ENCODE measurements at places on chromosomes 7 and 10.
A peak's percentile ranks its signal among the peaks of the same experiment; 100 is the strongest.

DNA sequence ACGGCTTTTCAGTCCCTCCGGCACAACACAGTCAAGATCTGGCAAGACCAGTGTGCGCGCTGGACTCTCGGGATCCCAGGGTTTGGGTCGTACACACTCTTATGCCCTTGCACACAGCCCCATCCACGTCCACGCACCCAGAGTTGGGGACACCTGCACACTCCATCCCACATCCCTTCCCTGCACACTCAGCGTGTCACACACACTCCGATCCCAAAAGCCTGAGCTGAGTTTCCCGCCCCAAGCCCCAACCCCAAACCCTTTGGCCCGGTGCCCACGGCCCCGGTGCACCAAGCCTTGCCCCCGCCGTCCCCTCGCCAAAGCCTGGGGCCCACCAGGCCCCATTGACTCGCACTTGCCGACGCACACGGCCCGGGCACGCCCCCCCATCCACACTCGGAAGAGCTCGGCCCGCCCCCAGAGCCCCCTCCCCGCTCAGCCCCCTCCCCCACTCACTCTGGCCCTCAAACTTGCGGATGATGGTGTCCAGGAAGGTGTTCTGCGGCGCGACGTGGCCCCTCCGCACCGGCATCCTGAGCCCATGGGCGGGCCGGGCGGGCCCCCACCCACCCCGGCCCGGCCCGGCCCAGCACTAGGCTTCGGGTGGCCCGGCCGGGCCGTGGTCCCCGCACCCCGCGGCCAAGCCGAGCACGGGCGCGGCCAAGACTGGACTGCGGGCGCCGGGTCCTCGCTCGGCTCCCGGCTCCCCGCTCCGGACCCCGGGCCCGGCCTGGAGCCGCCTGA, 567 bp downstream of the KCNH2 start:
- DNase-seq, result no peak

- peak; percentile 79 for DNase-seq
These were observed 80.7 kb upstream of the RPA3 start for GRCh38 chr7:7799138-7799537.

DNA sequence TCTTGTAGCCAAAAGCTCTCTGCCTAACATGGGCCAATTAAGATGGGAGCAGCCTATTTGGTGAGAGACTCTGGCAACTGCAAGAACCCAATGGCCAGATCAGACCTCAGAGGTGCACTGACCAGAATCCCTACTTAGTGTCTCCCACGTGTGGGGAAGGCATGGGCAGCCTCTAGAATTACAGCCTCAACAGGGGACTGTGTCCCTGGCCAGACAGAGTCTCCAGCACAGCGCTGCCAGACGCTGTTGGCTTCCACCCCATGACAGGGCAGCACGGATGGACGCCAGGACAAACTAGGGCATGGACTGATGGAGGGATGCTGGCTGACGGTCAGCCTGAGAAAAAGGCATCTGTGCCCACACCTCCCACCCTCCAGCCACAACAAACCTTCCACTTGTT, 729.3 kb upstream of the AUTS2 start:
- no peak for DNase-seq

GRCh38 chr7:24411226-24411625, 127.2 kb downstream of the NPY start:
- DNase-seq, result no peak

GRCh38 chr10:20041931-20042330, 225.7 kb downstream of the PLXDC2 start:
- no peak for DNase-seq

DNA sequence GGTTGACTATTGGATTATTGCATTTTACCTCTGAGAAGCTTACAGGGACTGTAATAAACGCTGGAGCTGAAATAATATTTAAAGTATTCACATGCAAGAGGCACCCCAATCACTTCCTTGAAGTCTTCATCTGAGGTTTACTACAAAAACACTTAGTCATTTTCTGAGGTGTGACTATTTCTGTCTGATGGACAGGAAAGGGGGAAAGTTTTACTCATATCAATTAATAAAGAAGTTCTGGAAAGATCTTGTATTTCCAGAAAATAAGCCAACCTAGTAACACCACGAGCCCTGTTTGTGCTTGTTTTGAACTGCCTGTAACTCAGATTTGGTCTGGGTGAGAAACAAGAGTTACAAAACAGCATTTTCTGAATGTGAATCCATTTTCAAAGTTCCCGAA, 63.9 kb upstream of the PRKCQ start:
- no peak for DNase-seq

DNA sequence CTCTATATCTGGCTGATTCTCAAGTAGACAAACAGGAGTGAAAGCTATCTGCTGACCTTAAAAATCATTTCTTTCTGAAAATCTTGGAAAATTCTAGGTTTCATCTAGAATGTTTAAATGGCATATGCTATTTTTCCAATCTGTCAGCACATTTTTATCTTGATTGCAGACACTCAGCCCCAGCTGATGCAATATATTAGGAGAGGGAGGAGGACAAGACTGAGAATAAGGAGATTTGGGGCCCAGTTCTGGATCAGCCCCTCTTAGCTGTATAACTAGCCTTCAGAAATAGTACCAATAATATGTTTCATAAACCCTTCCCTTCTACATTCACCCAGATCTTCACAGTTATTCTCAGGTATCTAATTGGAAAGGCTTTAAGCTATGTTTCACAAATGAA, 131.2 kb downstream of the HDAC9 start:
- no peak for DNase-seq

DNA sequence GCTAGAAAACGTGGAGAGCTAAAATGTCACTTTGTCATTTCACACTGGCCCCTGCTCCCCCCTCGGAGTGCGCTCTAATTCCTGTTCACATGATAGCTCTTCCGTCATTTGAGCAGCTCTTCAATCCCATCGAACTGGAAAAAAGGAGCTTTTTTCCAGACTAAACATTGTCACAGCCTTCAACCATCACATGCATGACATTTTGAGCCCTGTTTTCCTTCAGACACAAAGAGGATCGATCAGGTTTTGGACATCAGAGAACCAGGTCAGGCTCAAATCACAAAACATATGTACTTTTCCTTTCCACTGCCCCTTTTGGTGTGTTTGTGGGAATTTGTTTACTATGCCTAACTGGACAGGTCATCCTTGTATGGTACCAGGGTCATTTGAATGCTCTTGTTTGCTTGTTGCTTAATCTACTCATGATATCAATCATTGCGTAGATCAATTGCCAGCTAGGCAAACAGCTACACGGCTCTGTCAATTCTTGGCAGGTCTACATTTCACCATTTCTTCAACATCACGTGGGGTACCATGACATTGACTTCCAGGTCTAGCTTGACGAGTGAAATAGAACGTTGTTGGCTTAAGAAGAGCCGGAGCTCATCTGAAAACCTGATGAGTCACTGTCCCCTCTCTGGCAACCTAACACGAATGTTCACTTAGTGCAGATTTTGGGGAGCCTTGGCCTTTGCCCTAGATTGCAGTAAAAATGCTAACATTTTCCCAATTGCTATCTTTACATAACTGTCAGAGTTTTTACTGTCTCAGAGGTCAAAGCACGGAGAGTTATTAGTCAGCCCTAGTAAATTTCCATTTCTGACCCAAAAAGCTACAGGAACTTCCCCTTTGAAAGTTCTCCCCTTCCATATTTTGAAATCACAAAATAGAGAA, 87.3 kb downstream of the LYZL2 start:
- no peak for DNase-seq

DNA sequence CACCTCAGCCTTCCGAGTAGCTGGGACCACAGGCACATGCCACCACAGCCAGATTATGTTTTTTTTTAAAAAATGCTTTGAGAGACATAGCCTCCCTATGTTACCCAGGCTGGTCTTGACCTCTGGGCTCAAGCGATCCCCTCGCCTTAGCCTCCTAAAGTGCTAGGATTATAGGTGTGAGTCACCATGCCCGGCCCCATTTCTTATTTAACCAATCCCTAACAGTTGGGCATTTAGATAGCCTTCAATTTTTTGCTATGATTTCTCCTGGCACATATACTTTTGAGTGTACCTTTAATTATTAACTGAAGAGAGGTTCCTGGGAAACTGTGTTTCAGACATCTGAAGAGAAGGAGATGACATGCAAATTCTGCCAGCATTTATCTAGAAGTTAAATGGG, 22.6 kb upstream of the AUTS2 start:
- no peak for DNase-seq
